ENCODE measurements at places on chromosomes 1 and 21. TPM values are rescaled to one million over a fixed set of nuclear protein-coding genes. Genes with fewer than 3 reads are reported as not detected.

PTPN22 gene
- total RNA-seq: 0.74 TPM

DNA sequence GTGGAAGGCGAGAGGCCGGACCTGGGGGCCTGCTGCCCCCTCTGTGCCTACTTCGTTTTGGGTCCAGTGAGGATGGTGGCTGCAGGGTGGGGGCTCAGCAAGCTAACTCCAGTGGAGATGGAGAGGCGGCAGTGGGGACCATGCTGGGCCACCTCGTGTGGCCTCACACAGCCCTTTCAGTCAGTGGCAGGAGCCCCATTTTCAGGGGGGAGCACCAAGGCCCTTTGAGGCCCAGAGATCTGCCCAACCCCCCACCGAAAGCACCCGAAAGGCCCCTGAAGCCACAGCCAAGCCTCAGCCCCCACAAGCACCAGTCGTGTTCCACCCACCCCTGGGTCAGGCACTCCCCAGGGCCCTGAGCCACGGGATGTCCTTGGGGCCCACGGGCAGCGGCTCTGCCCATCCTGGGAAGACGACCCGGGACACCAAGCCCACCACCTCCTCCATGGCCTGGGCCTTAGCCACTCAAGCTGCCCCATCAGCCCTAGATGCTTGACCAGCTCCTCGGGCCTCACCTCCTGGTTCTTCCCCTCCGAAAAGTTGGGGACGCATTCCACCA lies 345 bp downstream of the FTCD start:
- no peak for DNase-seq

S100A7 gene
- not detected for total RNA-seq

DCST2 gene
- total RNA-seq: not detected

BRINP2 gene
- not detected for total RNA-seq

Measured in A172 (cell line).